NCI-H524 treated with DMSO at 0.1 percent for 48 hours (cell line): ENCODE measurements at places on chromosomes 5 and 9.

DNA sequence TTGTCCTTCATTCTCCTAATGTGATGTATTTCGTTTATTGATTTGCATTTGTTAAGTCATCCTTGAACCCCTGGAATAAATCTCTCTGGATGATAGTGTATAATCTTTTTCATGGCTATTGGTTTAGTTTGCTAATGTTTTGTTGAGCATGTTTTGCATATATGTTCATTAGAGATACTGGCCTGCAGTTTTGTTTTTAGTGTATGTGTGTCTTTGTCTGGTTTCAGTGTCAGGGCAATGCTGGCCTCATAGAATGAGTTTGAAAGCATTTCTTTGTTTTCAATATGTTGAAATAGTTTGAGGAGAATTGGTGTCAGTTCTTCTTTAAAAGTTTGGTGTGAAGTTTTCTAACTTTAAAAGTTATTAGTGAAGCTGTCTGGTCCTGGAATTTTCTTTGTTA is 149.6 kb upstream of the ATP10B start:
- no peak for DNase-seq

- DNase-seq: no peak
Observed at GRCh38 chr9:14307989-14308852, 5.7 kb downstream of the NFIB start.

- no peak for DNase-seq
Observed at GRCh38 chr5:179339996-179340395, 5.3 kb downstream of the ADAMTS2 start.

GRCh38 chr5:10453545-10453944 is 11.9 kb downstream of the ROPN1L start:
- no peak for DNase-seq

DNA sequence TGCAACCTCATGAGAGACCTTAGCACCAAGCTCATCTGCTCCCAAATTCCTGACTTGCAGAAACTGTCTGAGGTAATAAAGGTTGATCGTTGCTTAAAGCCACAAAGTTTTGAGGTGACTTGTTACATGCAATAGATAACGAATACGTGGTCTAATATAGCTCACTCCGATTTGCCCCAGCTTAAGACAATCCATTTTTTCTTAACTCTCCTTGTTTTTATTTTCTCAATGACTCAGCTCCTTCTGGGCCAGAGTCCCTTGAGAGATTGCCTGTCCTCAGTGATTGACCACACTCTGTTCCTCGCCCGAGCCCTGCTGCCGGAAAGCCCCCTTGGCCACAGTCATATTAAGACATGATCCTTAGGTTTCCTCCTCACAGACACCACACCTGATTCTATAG is 63.7 kb upstream of the FANCC start:
- DNase-seq: no peak

GRCh38 chr9:129008469-129008965 is 19.6 kb downstream of the SH3GLB2 start:
- DNase-seq: no peak

DNA sequence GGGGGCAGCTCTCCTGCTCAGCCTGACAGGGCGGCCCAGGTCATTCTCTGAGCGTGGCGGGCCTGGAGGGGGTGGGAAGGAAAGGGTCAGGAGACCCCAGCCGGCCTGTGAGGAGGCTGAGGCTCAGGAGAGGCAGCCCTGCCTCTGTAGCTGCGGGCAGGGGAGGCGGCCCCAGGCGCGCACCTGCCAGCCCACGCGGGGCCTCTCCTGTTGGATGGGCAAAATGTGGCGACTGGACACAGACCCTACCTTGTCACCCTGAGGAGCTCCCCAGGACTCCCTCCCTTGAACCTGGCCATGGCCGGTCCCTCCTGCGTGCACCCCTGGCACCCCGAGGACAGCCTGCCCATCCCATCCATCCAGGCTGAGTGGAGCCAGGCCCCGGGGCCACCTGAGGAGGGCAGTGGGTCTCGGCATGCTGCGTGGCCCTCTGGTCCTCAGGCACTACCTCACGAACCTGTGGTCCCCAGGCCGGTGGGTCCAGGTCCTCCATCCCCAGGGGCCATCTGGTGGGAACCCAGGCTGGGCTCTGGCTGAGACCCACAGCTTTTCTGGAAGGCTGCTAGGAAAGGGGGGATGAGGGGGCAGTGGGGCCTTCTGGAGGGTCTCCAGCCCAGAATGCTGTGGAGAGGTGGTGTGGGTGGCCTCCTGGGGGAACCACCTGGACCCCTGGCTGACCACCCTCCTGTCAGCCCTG is 15.1 kb upstream of the NRARP start:
- no peak for DNase-seq

- no peak for DNase-seq
Observed at GRCh38 chr9:124353166-124353768, 62.0 kb downstream of the PSMB7 start.

DNA sequence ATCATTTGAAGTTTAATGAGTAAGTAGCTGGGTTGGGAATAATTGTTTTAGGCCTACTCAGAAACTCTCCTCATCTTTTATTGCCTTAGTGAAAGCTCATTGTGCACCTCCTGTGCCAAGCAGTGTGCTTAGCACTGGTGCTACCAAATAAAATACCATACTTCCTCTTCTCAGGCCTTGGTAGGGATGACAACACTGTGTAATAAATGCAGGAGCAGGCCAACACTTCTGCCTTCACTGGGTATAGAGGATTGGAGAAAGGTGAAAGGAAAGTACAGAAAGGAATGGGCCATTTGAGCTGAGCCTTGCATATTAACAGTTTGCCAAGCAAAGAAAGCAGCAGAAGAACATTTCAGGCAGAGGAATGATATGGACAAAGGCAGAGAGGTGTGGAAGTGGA is 285.7 kb downstream of the NR3C1 start:
- no peak for DNase-seq

DNA sequence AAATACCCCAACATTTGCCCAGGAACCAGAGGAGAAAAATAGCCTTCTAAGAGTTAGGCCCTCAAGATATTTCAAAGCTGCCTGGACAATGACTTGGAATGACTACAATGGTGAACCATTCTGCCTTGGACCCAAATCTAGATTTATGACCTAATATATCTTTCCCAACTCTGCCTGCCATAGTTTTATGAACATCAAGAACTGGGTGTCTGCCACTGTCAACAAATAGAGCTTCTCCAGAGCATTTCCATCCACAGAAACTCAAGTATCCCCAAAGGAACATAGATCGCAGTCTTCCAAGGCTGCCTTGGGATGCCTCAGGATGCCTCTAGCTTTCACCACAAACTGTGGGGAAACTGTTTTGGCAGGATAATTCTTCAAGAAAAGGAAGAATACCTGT is 48.2 kb upstream of the NFIB start:
- DNase-seq: no peak
